Epithelial cell of proximal tubule (primary cell): ENCODE measurements at places on chromosomes 4 and X. TPM values are rescaled to one million over a fixed set of nuclear protein-coding genes. Genes with fewer than 3 reads are reported as not detected.

Gene ZNF157
- 0.07 TPM in 1 of 2 replicates, not detected in the other for total RNA-seq

Gene PROM1
- 41.9 and 69.6 TPM in 2 replicates for total RNA-seq

Gene ZNF280C
- 2.8 and 5.2 TPM in 2 replicates for total RNA-seq

Gene C4orf54
- 0.07 TPM in 1 of 2 replicates, not detected in the other for total RNA-seq

Gene GAGE13
- total RNA-seq: not detected in 2 replicates

Gene PLP1
- not detected in 2 replicates for total RNA-seq

GRCh38 chrX:37871626-37872302 is 24.4 kb upstream of the DYNLT3 start:
- DNase-seq: peak; percentile 26

- DNase-seq: no peak
These were observed 179.6 kb downstream of the SHOX start for GRCh38 chrX:810186-810585.

DNA sequence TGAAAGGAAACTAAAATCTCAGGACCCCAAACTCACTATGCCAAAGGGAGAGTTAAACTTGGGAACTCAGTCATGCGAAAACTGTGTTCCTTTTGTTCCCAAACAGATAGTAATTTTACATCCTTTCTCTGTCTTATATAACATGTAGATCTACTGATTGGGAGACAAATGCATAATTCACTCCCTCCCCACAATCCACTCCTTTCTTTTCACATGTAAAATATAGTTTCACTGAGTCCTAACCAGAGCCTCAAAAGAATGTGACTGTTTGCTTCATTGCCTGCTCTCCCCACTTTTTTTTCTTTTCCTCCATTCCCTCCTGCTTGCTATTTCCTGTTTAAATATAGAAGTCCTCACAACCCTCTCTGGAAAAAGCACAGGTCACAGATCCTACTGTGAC is 699.3 kb upstream of the ADGRL3 start:
- no peak for DNase-seq

DNA sequence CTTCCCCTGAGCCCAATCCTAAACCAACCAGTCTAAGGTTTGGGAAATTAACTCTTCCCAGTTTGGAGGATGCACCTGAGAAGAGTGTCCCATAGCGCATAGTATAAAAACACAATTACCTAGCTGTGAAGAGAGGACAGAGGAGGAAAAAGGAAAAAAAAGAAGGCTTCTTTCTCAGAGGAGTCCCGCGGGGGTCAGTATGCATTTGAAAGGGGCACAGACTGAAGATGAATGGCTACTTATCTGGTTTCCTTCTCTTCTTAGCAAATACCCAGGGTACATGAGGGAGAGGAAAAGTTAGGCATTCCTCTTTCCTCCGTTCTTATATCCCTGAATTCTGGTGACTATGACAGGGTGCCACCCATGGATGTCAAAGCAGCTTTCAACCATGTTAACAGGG is 96.9 kb downstream of the TMEM47 start:
- no peak for DNase-seq

DNA sequence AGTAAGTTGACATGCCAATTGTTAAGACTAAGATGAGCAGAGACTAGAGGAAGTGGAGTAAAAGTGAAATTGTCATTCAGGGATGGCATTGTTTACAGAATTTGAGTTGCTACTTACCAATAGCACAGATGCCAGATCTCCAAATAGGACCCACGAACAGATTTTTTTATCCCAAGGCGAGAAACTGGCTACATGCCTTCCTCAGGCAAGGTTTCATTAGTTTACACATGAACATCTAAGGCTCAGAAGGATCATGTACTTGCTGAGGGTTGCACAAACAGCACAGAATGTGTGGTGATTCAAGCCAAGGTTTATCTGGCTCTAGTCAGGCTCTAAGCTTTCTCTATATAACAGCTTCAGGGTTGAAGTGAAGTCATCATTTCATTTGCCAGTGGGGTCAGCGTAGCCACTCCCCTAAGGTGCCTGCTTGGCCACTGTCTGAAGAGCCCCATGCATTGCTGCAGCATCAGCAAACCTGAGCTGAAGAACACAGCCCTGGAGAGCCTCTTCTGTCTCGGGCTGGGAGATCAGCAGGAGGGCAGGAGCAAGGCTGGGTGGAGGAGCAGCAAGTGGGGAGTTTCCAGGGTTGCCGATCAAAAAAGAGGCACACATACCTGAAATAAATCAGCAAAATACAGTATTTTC is 193.0 kb upstream of the LCORL start:
- no peak for DNase-seq

DNA sequence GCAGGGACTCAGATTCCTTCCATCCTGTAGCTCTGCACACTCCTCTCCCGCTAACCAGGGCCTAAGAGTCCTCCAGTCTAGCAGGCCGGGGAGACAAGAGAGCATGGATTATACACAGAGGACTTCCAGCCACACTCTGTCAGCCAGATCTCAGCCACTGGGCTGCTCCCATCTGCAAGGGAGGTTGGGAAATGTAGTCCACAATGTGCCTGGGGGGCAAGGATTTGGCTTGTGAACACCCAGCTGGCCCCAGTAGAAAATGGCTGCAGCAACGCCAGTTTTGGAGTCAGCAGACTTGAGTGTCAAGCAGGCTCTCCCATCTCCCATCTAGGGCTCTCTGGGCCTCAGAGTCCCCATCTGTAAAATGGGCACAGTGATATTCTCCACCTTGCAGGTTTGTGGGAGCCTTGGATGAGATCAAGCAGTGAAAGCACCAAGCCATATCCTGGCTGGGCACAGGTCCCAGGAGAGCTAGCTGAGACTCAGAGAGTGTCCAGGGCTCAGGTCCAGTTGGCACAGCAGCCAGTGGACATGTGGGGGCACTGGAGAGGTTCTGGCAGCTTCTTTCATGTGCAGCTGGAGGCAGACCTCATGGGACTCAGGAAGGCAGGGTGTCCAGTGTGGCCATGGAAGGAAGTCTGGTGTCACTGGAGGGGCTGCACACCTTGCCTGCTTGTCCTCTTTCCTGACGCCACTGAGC is 14.6 kb downstream of the PSAPL1 start:
- DNase-seq: no peak

- DNase-seq: no peak
These were observed 621.8 kb upstream of the GALNT7 start for GRCh38 chr4:172546782-172547181.

- no peak for DNase-seq
These were observed 2.1 kb downstream of the RBM47 start for GRCh38 chr4:40627540-40627939.
